Esophagus muscularis mucosa (tissue), 4 donors: ENCODE measurements at places on chromosomes 2 and 18. TPM values are rescaled to one million over a fixed set of nuclear protein-coding genes. Genes with fewer than 3 reads are reported as not detected.

GRCh38 chr18:69787825-69788547, 159.7 kb downstream of the CD226 start:
- no peak overlapping the region for H3K4me3 ChIP-seq
- H3K27ac ChIP-seq = no peak overlapping the region
- H3K4me1 ChIP-seq = no peaks in the 10 kb centered on the region
- DNase-seq = no peak
- H3K36me3 ChIP-seq = no peaks in the 10 kb centered on the region

DNA sequence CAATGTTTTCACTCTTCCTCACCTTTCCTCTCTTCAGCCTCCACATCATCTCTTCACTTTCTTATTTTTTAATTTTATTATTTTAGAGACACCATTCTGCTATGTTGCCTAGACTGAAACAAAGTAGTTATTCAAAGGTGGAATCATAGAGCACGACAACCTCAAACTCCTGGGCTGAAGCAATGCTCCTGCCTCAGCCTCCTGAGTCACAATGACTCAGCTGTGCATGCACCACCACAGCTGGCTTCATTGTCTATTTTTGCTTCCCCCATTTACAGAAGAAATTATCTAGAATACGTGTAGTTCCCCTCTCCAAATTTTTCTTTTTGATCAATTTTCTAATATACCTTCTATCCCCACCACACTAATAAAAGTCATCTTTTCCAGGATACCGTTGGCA, 911.5 kb upstream of the SOX11 start:
- H3K27ac ChIP-seq = no peak overlapping the region
- no peaks in the 10 kb centered on the region for H3K4me1 ChIP-seq
- no peaks in the 10 kb centered on the region for H3K36me3 ChIP-seq
- H3K4me3 ChIP-seq = no peak overlapping the region
- H3K27me3 ChIP-seq = no peaks in the 10 kb centered on the region
- DNase-seq = no peak

DNA sequence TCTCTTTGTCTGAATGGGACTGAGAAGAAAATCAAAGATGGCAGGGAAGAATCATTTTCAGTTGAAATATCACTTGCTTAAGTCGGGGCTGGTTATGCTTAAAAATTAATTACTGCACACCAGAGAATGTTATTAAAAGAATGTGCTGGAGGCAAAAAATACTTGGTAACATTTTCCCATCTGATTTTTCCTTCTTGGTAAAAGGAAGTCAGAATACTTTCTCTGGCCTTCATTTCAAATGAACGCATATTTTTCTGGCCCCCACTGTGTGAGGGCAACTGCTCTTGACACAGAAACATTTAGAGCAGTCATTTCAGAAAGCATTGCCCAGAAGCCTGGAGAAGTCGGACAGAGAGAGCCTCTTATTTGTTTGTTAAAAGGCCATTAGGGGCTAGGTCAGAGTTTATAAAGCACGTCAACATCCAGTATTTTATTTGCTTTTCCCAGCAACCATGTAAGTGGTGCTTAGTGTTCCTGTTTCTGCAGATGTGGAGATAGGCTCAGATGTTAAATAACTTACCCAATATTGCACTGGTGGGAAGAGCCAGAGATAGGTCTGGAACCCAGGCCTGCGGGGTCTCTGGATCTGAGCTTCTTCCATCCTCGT, 32.9 kb upstream of the LYPD6B start:
- no peak for DNase-seq
- no peak overlapping the region for H3K4me3 ChIP-seq
- H3K27me3 ChIP-seq = no peaks in the 10 kb centered on the region
- no peak overlapping the region for H3K27ac ChIP-seq
- H3K4me1 ChIP-seq = no peaks in the 10 kb centered on the region

DNA sequence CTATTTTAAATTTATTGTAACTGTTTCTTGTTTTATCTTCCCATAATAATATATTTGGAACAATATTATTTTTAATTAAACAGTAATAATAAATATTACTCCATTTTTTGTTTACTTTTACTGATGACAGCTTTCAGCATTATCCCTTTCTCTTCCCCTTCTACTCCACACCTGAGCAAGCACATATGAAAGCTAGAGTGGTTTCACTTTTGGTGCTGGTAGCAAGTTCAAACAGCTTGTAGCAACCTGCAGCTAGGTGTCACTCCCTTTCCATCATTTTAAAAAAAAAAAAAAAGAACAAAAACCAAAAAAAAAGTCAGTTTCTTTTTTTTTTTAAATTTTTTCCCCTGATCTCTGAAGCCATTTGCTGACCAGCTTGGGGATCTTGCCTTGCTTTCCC, 801.8 kb downstream of the CCDC85A start:
- no peak for DNase-seq
- H3K27ac ChIP-seq = no peak overlapping the region
- no peaks in the 10 kb centered on the region for H3K27me3 ChIP-seq
- no peak overlapping the region for H3K4me3 ChIP-seq
- no peaks in the 10 kb centered on the region for H3K4me1 ChIP-seq

GRCh38 chr18:9405977-9406376, 69.3 kb upstream of the RALBP1 start:
- no peak for DNase-seq
- no peak overlapping the region for H3K27ac ChIP-seq
- H3K4me3 ChIP-seq = no peak overlapping the region

GRCh38 chr2:146874260-146874658, 970.6 kb upstream of the ACVR2A start:
- no peaks in the 10 kb centered on the region for H3K4me1 ChIP-seq
- no peaks in the 10 kb centered on the region for H3K36me3 ChIP-seq

DNA sequence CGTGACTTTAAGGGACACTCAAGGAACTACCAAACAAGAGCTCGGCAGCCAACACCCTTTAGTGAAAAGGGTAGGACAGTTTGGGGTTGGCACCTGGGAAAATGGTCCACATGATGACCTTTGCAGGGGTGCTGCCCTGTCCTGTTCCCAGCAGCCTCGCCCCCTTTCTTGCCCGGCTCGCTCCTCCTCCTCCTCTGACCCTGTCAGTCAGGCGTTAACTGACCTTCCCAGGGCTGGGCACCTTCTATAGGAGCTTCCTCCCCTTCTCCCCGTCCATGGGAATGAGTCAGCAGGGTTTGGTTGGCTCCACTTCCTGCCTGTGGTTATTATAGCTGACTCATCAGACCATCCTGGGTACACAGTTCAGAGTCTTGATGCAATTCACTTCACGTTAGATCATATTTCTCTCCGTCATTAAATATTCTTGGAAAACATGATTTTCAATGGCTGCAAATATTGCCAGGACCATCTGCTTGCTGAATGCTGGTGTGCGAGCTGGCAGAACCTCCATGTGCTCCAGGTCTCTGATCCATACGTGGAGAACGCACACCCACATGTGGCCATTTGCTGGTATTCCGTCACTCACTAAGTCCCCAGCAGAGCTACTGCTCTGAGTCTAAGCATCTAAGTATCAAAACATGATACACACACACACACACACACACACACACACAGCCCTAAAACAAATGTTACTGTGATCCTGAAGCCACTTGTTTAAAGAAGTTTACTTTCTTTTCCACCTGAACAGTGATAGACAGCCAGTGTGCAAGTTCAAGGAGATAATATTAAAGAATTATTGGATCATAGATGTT, 185.0 kb downstream of the ANAPC1 start:
- H3K27ac ChIP-seq = no peak overlapping the region
- no peaks in the 10 kb centered on the region for H3K36me3 ChIP-seq
- peaks cover 20% of the 10 kb centered on the region for H3K4me1 ChIP-seq
- no peak for DNase-seq
- H3K27me3 ChIP-seq = no peaks in the 10 kb centered on the region

GRCh38 chr2:138238908-138239307, 262.7 kb upstream of the SPOPL start:
- no peak overlapping the region for H3K4me3 ChIP-seq
- no peak for DNase-seq
- H3K36me3 ChIP-seq = no peaks in the 10 kb centered on the region

DNA sequence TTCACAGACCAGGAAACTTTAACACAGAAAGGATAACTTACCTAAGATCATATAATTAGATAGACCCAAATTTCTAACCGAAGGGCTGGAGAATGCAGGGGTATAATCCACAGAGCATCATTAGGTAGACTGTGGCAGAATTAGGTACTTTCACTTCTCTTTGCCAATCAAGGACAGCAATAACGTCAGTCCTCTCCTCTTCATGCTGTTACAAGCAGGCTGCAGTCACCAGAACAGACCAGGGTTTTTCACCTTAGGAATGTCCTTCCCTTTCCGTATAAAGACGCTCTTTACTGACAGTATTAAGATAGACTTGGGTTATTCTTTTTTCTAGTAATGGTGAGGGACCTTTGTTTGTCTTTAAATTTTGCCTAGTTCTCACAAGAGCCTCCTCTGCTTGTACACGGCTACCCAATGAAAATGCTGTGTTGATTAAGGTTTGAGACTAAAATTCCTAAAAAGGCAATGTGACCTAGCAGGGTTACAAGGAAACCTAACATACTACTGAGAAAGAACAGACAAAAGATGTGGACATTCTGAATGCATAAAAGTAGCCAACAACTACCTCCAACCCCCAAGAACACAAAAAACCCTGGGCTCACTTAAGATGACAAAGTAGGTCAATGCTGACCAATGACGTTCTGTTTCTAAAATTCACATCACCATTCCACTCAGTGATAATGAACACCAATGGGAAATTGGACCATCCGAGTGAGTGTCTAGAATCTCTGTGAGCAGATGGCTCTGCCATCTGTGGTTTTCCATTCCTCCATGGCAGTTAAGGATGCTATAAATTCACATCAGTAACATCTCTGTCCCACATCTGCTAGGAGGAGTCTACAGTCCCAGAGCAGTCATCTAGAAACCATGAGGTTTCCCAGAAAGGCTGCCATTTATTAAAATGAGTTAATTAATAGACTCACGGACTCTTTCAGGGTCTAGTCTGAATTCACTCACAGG, 2.1 kb downstream of the PDIA6 start:
- peak overlapping the region; percentile 94 for H3K27ac ChIP-seq
- H3K27me3 ChIP-seq = no peaks in the 10 kb centered on the region
- H3K4me1 ChIP-seq = peaks cover 30% of the 10 kb centered on the region
- DNase-seq = no peak

- H3K27me3 ChIP-seq = no peaks in the 10 kb centered on the region
- no peak overlapping the region for H3K27ac ChIP-seq
- H3K4me3 ChIP-seq = no peak overlapping the region
- DNase-seq = peak; percentile 57
- H3K36me3 ChIP-seq = no peaks in the 10 kb centered on the region
- no peaks in the 10 kb centered on the region for H3K4me1 ChIP-seq
These were observed 307.9 kb upstream of the MEIS1 start for GRCh38 chr2:66127061-66127460.

- no peak overlapping the region for H3K4me3 ChIP-seq
- no peak overlapping the region for H3K27ac ChIP-seq
- DNase-seq = no peak
- no peaks in the 10 kb centered on the region for H3K27me3 ChIP-seq
- H3K36me3 ChIP-seq = no peaks in the 10 kb centered on the region
These were observed 22.8 kb upstream of the ME2 start for GRCh38 chr18:50855976-50856757.

DNA sequence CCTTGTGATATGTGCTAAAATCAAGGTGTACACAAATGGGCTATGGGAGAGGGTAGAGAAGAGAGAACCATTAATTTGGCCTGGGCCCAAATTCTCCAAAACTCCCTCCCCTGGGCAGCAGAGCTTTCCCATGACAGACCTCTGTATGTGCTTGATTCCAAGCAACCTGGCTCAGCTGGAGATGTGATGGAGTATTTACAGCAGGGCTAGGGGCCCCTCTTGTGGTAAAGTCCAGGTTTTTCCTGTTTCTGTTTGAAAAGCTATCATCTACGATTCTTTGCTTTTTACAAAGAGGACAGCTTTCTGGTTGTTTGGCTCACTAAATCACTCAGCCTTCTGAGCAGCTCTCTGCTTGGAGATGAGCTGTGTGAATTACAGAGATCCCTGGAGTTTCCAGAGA, 40.3 kb downstream of the KCNS3 start:
- no peak for DNase-seq
- no peaks in the 10 kb centered on the region for H3K27me3 ChIP-seq
- no peak overlapping the region for H3K27ac ChIP-seq
- peaks cover 15% of the 10 kb centered on the region for H3K4me1 ChIP-seq
- no peak overlapping the region for H3K4me3 ChIP-seq

DNA sequence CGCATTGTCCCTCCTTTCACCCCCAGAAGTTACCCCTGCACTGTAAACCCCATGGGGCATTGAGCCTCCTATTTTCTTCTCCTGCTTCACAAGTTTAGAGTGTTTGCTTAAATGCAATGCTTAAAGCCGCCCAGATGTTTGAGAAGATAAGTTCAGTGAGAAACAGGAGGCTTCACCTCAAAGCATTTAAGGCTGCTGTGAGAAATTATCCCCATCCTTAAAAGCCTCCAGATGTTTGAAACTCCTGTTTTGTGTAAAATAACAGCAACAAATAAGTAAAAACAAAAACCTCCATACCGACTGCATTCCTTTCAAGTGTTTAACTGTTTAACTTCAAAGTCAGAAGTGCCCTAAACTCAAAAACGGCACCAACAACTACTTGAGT, 81.8 kb downstream of the RTP5 start:
- H3K27ac ChIP-seq = no peak overlapping the region
- no peak for DNase-seq
- no peaks in the 10 kb centered on the region for H3K27me3 ChIP-seq
- H3K4me1 ChIP-seq = peaks cover 9% of the 10 kb centered on the region
- H3K4me3 ChIP-seq = no peak overlapping the region
- no peaks in the 10 kb centered on the region for H3K36me3 ChIP-seq

GRCh38 chr2:11679016-11679415, 9.0 kb upstream of the NTSR2 start:
- no peak for DNase-seq
- no peaks in the 10 kb centered on the region for H3K4me1 ChIP-seq
- no peaks in the 10 kb centered on the region for H3K36me3 ChIP-seq
- H3K27me3 ChIP-seq = no peaks in the 10 kb centered on the region

ANKRD44 gene
- 76.6 TPM for total RNA-seq

NOSTRIN gene
- total RNA-seq = 21.4 TPM

FZD7 gene
- total RNA-seq = 60.7 TPM
